Testis (tissue), 5 donors: ENCODE measurements at places on chromosomes 4 and X. TPM values are rescaled to one million over a fixed set of nuclear protein-coding genes. Genes with fewer than 3 reads are reported as not detected.

The CDKL5 gene
- 20.1 TPM for polyA plus RNA-seq

The UGT2B17 gene
- polyA plus RNA-seq, result not detected

The GPR173 gene
- polyA plus RNA-seq, result 2.4 TPM

The FAM9C gene
- polyA plus RNA-seq, result 4.7 TPM

The VEGFD gene
- 1.3 TPM for polyA plus RNA-seq

The HELT gene
- not detected for polyA plus RNA-seq

The TMEM33 gene
- 26.6 TPM for polyA plus RNA-seq

The NEK1 gene
- polyA plus RNA-seq, result 10.3 TPM

The GPRASP1 gene
- polyA plus RNA-seq, result 9.7 TPM

The SLC4A4 gene
- polyA plus RNA-seq, result 2.9 TPM

The SRPX2 gene
- polyA plus RNA-seq, result 8.3 TPM

The PRRG3 gene
- polyA plus RNA-seq, result 2.2 TPM

The LUZP4 gene
- 11.2 TPM for polyA plus RNA-seq

The GTPBP6 gene
- 38.0 TPM for polyA plus RNA-seq

The KDR gene
- 8.3 TPM for polyA plus RNA-seq

The CFI gene
- 26.0 TPM for polyA plus RNA-seq

The BEX5 gene
- 18.6 TPM for polyA plus RNA-seq

The CTAG2 gene
- polyA plus RNA-seq, result 8.4 TPM

The BGN gene
- polyA plus RNA-seq, result 174 TPM

The RASGEF1B gene
- polyA plus RNA-seq, result 5.3 TPM

The CYP2U1 gene
- polyA plus RNA-seq, result 6.9 TPM

The TMEM150C gene
- polyA plus RNA-seq, result 7.7 TPM
